ENCODE measurements at places on chromosomes 7 and 10.

DNA sequence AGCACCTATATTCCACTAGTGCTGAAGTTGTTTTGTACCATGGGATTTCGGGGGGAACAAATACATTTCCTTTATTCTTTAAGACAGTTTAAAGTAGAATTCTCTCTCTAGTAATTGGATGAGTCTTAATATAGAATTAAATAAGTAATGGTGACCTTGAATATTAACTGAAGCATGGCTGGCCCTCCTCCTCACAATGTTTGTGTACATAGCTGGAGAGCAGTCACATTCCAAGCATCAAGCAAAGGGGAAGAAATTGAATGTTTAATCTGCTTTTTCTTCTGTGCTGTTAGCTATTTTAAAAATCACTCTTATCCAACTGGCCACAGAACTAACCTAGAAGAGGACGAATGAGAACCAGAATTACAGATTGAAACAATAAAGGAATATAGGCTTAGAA is 906.9 kb downstream of the CCSER2 start:
- DNase-seq = no peak

GRCh38 chr7:141167381-141167964 is 93.6 kb downstream of the TMEM178B start:
- no peak for DNase-seq

DNA sequence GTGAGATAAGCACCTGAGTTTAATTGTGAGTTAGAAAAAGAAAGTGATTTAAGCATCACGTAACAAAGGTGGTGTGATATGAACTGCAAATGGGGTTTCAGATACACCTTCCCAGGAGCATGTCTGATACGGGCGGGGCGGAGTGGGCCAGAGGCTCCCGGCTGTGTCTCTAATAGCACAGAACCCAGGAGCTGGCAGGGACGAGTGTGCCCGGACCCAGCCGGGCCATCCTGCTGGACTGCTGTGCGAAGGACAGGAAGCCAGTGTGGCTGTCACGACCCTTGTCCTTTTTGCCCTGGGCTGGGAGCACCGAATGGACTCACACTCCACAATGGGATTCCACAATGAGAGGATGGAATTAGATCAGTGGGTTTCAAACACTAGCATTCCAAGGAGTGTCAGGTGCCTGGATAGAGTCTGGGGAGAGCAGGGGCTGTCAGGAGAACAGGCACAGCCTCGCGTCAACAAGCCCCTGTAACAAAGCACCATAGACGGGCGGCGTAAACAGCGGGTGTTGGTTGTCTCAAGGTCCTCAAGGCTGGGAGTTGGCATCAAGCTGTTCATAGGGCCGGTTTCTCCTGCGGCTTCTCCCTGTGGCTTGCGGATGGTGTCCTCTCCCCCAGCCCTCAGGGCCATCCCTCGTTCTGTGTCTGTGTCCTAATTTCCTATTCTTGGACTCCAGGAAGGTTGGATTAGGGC is 242.6 kb upstream of the PITRM1 start:
- DNase-seq = no peak

GRCh38 chr7:123789817-123790216 is 41.0 kb upstream of the WASL start:
- no peak for DNase-seq

- no peak for DNase-seq
Measured at GRCh38 chr7:39688611-39689480, 65.5 kb downstream of the RALA start.

GRCh38 chr7:98097042-98097645 is 9.5 kb upstream of the LMTK2 start:
- DNase-seq = no peak

- DNase-seq = peak; percentile 23
Measured at GRCh38 chr7:34991938-34992840, 45.1 kb downstream of the DPY19L1 start.

GRCh38 chr10:61487506-61487905 is 34.3 kb upstream of the TMEM26 start:
- DNase-seq = no peak

GRCh38 chr7:80279760-80280159 is 145.1 kb downstream of the GNAI1 start:
- no peak for DNase-seq

GRCh38 chr7:39130857-39131526 is 153.3 kb downstream of the POU6F2 start:
- no peak for DNase-seq

DNA sequence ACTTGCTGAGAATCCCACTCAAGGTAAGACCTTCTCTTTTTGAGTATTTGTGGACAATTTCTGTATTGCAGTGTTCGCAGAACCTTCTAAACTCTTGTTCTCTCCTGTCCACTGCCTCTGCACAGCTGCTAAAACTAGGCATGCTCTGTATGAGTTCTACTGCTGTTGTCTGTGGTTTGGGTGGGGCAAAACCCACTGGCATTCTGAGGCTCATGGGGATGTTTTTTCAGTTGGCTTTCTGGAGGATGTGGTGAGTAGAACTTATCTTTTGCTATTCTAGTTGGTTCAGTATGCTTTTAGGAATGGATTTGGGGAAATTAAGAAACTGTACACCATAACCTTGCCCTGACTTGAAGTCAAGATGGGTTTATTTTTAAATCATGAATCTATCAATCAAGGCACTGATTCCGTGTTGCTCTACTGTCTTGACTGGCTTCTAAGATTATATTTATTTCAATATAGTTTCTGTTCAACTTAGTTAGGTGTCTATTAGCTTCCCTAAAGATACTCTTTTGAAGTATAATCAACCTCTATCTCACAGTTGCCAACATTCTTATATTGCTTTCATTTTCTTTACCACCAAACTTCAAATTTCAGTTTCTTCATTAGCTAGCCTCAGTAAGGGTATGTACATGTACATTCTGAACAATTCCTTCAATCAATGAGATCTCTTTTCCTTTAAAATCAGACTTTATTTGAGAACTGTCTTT is 25.0 kb upstream of the C1GALT1 start:
- peak; percentile 14 for DNase-seq

- no peak for DNase-seq
Measured at GRCh38 chr7:99089914-99090629, 53.8 kb downstream of the SMURF1 start.

GRCh38 chr7:24127930-24128329 is 156.1 kb upstream of the NPY start:
- no peak for DNase-seq

DNA sequence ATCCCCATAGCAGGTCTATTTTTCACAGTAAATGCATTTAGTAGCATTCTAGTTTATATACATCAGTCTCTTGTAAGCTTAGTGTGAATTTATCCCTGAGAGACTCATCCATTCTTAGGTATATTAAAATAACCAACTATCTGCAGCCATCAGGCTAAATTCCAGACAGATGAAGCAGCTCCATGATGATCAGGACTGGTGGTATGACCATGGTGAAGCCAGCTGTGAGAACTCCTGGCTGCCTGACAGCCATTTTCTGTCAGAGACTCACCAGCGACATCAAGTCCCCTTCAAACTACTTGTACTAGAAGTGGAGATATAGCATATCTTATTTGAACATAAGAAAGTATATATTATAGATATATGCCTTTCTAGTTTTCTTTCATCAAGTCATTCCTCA is 70.3 kb upstream of the GSDME start:
- DNase-seq = no peak

GRCh38 chr10:128286141-128286761 is 160.0 kb upstream of the MKI67 start:
- DNase-seq = no peak

DNA sequence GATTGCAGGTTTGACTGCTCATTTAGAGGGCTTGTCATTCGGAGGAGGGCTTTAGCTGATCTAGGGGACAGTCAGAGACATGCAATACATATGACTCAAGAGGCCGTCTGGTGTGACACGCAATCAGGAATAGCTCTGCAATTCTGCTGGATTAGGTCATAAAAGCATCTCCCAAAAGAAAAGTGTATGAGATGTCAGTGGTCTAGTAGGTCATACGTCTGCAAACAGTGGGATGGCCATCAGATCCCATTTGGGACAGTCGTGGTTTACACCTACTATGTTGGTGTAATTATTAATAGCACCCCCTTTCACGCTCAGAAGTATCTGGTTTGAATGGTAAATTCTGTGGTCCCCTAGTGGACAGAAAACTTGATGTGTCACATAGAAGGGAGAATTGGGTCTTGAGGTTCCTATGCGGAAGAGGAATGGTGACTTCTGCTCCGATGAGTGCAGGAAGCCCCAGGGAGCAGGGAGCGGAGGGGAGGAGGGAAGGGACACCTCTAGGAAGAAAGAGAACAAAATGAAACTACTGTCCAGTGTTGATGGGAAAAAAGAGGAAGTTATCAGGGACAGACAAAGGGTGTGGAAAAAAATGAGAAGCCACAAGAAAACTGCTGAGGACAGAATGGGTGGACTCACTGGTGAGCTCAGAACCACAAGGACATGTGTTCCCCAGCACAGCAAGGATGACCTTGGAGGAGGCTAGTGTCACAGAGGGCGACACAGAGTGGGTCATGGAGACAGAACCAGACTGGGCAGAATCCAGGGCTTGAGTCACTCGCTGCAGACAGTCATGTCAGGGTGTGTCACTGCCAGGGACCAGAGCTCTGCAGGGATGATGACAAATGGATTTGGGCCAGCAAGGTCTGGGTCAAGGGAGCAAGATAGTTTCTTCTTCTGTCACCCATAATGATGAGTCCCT is 59.9 kb downstream of the MAP3K8 start:
- no peak for DNase-seq

DNA sequence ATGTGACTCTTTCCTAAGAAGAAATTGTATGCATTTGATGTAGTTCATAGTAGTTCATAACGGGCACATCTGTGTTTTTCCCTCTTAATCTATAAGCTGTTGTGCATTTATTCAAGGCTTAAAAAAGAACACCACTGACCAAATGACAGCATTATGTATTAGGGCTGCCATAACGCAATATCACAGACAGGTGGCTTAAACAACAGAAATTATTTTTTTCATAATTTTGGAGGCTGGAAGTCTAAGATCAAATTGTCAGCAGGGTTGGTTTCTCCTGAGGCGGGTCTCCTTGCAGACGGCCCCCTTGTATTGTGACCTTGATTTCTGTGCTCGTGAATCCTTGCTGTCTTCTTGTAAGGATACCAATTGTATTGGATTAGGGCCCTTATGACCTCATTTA is 627 bp upstream of the SSMEM1 start:
- DNase-seq = no peak

DNA sequence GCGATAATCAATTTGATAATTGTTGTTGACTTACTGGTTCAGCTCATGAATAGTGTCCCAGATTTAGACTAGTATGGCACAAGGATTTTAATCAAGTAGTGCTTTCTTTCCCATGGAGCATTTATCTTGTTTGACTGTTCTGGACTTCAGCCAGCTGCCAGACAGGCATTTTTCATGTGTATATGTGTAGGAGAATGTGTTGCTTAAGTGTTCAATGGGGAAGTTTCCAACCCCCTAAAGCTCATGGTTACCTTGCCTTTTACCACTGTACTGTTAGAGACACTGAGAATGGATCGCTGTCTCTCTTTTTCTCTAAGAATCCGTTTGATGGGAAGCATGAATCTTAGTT is 103.9 kb downstream of the LRRC4 start:
- no peak for DNase-seq

DNA sequence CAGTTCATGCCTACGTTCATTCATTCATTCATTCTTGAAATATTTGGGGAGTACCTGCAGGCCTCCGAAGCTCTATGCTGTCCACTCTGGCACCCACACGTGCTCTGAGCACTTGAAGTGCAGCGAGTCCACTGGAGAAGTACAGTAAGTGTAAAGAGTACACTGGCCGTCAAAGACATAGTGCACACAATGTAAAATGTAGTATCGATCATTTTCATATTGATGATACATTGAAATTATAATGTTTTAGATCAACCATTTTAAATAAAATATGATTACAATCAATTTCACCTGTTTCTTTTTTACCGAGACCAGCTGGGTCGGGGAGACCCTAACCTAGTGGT is 37.0 kb upstream of the PURB start:
- DNase-seq = no peak

GRCh38 chr7:2720024-2720423 is 32.0 kb downstream of the AMZ1 start:
- DNase-seq = no peak

DNA sequence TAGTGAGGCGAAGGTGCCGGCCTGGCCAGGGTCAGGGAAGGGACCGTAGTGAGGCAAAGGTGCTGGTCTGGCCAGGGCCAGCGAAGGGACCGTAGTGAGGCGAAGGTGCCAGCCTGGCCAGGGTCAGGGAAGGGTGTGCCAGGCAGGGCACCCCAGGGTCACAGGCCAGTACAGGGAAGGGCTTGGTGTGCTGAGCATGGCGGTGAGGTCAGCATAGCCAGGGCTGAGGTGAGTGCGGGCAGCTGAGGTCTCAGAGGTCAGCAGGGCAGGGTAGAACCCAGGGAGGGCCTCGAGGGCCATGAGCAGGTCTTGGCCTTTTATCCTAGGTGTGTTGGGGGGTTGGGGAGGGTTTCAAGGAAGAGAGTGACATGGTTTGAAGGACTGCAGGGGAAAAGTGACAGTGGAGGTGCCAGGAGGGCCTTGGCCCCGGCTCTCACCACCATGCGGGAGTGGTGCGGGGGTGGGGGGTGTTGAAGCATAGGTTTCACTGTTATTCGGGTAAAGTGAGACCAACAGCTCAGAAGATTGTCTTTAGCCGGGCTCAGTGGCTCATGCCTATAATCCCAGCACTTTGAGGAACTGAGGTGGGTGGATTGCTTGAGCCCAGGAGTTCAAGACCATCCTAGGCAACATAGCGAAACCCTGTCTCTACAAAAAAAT is 93.3 kb downstream of the CHST15 start:
- DNase-seq = no peak

GRCh38 chr7:94042381-94042780 is 38.2 kb upstream of the BET1 start:
- DNase-seq = no peak

DNA sequence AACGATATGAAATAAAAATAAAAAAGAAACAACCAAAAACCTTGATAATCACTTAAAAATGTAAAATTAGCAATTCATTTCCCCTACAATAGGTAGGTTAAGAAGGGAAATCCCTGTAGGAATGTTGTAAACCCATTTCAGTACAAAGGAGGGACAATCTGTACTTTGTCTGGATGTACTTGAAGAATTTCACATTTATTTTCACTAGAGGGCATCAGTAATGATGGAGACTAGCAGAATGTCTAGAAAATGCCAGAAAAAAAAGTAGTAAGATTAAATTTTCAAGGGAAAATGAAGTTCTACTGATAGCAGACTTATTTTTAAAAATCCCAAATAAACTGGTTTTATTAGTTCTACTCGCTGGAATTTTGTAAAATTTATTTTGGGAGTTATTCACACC is 209.0 kb upstream of the FZD1 start:
- no peak for DNase-seq

GRCh38 chr7:103116991-103117390 is 31.9 kb downstream of the NAPEPLD start:
- no peak for DNase-seq
